ENCODE measurements at places on chromosomes 7 and 10.
A peak's percentile ranks its signal among the peaks of the same experiment; 100 is the strongest.

DNA sequence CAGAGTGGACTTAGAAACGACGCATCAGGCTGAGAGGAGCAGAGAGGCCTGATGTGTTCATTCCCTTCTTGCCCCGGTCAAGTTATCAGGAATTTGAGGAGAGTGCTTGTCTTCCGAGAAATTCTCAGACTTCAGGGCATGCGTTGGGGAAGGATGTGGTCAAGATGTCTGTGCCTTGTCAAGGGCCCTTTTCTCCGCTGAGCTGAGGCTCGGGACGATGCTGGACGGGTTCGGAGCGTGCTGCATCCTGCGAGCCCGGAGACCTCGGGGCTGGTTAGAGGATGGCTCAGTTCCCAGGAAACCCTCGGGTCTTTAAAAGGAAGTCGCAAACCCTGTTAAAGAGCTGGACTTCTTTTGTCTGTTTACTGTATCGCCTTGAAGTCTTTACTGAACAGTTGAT lies 325.4 kb downstream of the ADARB2 start:
- no peak for DNase-seq

- DNase-seq = no peak
Observed at GRCh38 chr10:86234107-86234506, 132.5 kb downstream of the GRID1 start.

- DNase-seq = peak; percentile 68
Observed at GRCh38 chr7:139915864-139916716, 87.0 kb downstream of the TBXAS1 start.

DNA sequence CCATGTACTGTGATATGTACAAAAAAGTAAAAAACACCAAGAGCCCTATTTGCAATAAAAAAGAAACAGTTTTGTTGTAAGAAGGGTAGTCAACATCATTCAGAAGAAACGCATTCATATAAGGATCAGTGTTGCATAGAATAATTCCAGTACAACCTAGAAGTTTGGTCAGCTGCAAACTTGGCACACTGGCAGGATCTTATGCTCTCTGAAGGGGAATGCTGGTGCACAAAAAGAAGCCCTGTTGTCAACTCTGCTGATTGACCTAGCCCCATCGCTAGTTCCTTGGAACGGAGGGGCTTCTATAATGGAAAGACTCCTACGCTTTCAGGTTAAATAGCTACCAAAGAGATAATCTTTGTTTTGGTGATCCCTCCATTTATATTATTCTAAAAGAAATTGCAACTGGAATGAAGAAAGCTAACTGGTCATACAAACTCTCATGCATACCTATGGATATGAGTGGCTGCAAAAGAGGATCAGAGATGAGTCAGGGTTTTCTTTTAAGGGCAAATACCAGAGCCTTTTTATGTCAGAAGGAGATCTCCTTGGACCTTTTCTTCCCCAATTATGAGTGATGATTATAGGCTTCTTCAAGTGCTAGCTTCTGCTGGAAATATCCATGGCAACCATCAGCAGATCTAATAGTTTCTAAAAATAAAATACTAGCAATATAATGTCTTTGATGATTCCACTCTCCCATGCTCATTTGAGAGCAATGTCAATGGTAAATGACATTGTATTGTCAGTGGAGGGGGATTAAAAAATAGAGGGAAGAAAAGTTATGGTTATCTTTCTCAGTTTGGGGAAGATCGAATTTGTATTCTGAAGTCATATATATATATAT lies 312.4 kb upstream of the CACNA2D1 start:
- DNase-seq = no peak

DNA sequence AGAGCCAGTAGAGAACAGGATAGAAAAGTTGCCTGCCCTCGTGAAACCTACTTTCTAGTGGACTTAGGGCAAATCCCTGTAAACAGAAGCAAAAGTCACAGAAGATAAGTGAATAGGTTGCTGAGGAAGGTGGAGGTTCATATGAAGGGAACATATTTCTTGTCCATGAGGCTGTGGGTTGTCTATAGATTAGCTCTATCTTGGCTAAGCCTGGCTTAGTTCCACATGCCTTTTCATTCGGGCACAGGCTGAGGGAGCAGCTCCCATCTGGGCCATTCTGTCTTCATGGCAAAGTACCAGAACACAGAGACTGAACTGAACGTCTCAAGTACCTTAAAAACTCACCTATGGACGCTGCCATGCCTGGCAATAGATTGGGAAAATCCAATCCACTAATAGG lies 45.3 kb downstream of the BZW2 start:
- no peak for DNase-seq

GRCh38 chr10:133040198-133040597 lies 47.5 kb upstream of the ADGRA1 start:
- no peak for DNase-seq

DNA sequence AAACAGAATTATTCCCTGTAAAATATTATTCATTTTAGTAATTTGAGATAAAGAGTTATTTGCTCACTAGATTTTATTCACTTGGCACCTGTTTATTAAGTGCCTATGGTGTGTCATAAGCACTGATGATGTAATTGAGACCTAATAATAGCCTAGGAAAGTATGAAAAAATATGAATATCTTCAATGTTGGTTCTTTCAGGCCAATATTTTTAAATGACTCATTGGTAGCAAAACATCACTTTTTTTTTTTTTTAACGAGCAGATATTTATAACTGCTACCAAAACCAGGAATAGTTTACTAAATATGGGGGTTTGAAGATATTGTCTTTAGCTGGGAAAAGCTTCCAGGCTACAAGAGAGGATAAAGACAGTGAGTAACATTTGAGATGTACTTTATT lies 228.0 kb downstream of the PRKG1 start:
- no peak for DNase-seq

GRCh38 chr10:107701943-107702342 lies 537.4 kb upstream of the SORCS1 start:
- no peak for DNase-seq

DNA sequence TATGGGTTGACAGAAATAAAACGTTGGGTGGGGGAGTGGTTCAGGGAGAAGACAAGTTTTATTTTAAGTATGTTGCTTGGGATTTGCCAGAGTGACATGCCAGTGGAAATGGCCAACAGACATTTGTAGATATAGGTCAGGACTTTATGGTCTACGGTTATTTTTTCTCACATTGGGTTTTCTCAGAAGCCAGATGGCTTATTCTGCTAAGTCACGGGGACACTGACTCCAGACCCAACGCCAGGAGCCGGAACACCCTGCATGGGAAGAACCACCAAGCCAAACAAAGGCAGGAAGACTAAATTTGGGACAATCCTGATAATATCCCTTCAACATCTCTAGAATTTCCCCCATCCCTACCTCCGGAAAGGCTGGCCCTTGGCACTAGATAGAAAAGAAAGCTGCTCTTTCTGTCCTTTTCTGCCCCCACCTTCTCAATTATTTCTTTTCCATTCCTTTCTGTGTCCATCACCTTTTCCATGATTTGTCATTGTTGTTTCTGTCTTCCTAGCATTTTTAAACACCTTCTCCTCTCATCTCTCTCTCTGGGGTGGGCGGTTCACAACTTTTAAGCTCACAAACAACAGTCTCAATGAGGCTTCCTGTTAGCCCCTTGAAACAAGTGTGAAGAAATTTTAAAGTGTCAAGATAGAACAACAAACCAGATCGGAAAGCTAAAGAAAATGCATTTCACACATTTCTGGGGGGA lies 44.7 kb downstream of the TBXAS1 start:
- no peak for DNase-seq

GRCh38 chr7:26609082-26609481 lies 255.3 kb downstream of the SKAP2 start:
- DNase-seq = no peak

DNA sequence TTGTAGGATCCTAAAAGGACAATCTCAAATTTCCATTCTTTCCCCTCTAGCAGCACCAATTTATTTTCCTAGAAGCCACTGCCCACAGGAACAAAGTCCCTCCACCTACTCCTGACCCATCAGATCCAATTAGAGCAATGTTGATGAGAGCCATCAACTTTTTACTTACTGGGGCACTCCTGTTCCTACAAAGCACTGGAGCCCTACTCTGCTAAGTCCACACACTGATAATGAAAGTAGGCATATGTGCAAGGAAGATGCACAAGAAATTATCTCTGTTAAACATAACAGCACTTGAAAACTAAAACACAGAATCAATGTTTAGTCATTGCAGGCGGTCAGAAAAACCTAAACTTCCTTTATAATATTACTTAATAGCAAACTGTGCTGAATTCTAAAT lies 3.6 kb downstream of the HERPUD2 start:
- no peak for DNase-seq

DNA sequence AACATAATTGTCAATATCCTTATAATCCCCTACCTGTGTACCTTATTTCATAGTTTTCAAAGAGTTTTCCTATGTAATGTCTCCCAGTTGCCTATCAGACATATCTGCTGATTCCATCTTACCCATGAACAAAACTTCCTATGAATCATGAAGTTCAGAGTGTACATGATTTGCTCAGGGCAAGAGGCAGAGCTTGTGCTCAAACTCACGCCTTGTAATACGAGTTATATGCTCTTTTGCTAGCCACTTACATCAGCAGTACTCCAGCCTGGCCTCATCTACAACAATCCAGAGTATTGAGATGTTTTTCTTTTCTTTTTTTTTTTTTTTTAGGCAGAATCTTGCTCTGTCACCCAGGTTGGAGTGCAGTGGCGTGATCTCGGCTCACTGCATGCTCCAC lies 11.8 kb downstream of the PKD2L1 start:
- DNase-seq = no peak

- no peak for DNase-seq
Observed at GRCh38 chr10:113267619-113268562, 285.0 kb upstream of the HABP2 start.

DNA sequence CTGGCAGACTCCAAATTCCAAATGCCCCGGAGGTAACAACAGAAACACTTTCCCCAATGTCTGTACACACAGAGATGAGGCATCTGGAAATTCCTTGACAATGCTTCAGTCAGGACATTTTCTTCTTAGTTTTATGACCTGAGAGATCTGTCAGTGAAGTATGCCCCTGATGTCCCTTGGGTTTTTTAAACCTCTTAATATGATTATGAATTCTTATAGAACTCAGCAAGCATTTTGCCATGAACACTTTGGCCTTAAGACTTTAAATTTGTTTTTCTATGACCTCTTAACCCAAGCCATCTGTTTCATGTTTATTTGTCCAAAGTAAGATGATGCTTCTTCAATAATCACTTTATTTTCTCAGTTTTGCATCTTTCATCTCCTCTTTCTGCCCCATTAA lies 1206.2 kb downstream of the GATA3 start:
- no peak for DNase-seq

GRCh38 chr7:33062023-33062781 lies at the start of gene NT5C3A:
NT5C3A (minus strand) TSS chr7:33062776; CDS start chr7:33062705, 71 bp downstream.
- peak; percentile 40 for DNase-seq

GRCh38 chr7:105098863-105099515 lies 85.0 kb downstream of the KMT2E start:
- no peak for DNase-seq

DNA sequence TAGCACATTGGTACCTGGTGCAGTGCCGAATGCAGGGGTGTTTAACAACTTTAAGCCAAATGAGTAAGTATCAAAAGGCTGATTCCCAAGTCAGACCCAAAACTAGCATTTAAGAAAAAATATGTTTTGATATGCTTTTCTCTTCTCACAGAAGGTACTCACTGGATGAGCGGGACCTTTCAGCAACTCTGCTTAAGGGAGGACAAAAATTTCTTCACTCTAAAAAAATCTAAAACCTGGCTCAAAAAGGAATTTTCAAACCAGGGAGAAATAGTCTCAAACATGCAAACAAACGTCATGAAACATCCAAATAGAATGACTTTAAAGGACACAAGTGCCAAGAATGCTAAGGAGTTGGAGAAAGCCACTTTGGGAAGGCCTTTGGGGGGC lies 962.1 kb downstream of the KCNMA1 start:
- no peak for DNase-seq

GRCh38 chr10:92778091-92778490 lies 70.2 kb upstream of the EXOC6 start:
- no peak for DNase-seq

DNA sequence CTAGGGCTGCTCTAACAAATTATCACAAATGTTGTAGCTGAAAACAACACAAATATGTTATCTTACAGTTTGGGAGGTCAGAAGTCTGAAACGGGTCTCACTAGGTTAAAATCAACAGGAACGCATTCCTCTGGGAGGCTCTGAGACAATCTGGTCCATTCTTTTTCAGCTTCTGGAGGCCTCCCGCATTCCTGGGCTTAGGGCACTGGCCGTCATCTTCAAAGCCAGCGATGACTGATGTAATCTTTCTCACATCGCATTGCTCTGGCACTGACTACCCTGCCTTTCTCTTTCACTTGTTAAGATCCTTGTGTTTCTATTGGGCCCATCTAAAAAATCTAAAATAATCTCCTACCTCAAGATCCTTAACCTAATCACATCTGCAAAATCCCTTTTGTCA lies 1071.5 kb upstream of the C7orf33 start:
- no peak for DNase-seq

GRCh38 chr10:16195178-16195769 lies 241.5 kb upstream of the PTER start:
- no peak for DNase-seq

- no peak for DNase-seq
Observed at GRCh38 chr7:140144821-140145220, 32.0 kb downstream of the KDM7A start.

GRCh38 chr7:6271060-6271658 lies 1.3 kb downstream of the CYTH3 start:
- DNase-seq = peak; percentile 46

DNA sequence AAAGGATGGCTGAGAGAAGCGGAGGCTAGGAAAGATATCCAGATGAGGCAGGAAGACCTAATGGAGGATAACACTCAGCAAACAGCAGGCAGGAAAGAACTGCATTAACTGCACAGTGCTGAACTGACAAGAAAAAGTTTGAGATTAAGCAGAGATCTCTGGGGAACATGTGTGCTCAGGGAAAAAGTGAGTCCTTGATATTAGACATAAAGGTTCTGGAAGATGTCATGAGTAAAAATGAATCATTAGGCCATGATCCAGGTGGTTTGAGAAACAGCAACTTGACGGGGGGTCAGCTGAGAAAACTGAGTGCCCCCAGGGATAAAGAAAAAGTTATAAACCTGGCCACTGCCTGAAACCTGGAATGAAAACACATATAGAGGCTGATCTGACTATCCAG lies 27.3 kb upstream of the ANK3 start:
- DNase-seq = no peak

DNA sequence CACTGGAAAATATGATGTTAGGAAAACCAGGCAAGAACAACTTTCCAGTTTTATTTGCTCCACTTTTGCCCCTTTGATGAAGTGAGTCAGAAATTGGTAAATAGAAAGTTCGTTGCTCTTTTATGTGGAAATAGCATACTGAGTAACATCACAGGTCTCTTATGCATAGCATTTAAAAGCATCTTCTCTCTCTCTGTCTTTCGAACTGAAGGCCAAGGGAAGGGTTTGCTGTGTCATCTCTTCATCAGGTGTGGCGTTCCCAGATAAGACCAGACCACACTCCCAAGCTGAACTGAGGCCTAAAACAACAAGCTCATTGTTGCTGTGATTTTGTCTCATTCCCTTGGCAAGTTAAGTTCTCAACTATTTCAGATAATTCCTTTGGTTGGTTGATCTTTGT lies 131.8 kb upstream of the GRB10 start:
- no peak for DNase-seq

All from activated naive CD4-positive, alpha-beta T cell treated with Interleukin-2 at 50 U/mL for 16 hours (primary cell).